ENCODE measurements at places on chromosomes 3 and 15.

GRCh38 chr3:119401503-119402440, 61.6 kb downstream of the TMEM39A start:
- no peak for DNase-seq

DNA sequence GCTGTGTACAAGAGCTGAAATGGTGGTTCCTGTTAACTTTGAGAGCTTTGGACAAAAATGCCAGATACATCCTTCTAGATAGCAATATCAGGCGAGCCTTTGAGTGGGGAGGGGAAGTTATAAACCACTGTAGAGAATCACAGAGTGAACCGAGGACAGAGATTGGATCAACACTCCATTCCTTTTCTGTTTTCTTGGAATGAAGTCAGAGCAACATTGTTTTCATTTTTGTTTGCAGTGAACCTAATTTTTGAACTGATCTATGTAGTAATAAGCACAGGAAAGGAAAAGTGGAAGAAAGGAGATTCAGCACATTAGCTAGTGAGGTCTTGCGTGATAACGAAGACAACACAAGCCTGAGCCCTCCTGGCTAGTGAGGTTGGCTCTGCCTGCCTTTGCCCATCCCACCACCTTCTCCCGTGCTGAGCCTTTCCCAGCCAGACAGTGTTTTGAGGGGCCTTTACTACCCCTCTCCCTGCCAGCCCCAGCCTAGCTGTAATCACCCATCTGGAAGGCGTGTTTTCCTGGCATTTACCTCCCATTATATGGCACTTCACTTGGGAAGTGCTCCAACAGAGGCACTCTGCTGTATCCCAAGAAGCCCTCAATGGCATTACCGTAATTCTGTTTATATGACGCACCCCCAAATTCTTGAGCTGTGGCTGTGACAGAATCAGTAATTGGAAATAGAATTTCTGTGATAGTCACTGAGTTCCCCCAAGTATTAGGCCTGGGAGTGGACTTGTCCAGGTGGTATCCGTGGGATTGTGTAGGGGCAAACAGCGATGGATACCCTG, 129.8 kb downstream of the CACNA1D start:
- DNase-seq: no peak

- no peak for DNase-seq
These were observed 159.7 kb downstream of the RSL24D1 start for GRCh38 chr15:55037071-55037470.

DNA sequence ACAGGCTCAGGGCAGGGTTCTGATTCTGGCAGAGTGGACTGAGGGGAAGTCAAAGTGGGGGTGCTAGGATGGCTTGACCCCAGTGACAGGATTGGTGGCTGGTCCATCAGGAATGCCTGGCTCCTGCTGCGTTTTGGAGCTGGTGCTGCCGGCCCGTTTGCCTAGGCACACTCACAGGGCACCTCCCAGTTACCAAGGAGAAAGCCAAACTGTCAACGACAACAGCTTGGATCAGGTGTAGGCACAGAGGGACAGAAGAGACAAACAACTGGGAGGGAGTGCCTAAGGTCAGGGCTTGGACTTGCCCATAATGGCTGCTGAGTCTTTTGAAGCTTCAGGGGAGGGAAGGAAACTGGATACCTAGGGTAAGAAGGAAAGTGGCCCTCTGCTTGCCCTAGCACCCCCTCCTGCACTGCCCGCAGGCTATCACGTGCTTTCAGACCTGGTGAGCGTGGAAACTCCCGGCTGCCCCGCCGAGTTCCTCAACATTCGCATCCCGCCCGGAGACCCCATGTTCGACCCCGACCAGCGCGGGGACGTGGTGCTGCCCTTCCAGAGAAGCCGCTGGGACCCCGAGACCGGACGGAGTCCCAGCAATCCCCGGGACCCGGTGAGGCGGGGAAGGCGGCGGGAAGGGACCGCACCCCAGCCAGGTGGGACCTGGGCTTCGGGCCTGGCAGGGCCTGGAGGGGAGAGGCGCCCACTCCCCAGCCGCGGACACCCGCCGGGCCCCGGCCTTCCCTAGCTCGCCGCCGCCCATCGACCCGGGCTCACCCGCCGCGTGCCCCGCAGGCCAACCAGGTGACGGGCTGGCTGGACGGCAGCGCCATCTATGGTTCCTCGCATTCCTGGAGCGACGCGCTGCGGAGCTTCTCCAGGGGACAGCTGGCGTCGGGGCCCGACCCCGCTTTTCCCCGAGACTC, 5.1 kb downstream of the DUOX1 start:
- no peak for DNase-seq

GRCh38 chr15:77629070-77630030, 3.4 kb downstream of the LINGO1 start:
- no peak for DNase-seq

DNA sequence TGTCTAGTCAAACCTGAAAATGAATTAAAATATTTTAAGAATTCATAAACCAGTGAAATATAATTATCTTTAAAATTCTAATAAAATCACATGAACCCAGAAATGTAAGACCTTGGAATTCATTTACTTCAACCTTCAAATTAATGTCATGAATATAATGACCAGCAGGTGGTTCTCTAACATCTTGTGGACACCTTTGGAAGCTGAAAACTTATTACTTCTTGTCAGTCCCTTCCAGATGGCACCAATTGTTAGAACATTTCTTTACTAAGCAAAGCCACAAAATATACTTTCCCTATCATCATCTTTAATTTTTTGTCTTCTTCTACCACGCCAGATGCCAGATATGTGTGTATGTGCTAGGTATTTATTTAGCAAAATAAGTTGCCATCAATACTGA, 240.0 kb downstream of the MBNL1 start:
- no peak for DNase-seq

DNA sequence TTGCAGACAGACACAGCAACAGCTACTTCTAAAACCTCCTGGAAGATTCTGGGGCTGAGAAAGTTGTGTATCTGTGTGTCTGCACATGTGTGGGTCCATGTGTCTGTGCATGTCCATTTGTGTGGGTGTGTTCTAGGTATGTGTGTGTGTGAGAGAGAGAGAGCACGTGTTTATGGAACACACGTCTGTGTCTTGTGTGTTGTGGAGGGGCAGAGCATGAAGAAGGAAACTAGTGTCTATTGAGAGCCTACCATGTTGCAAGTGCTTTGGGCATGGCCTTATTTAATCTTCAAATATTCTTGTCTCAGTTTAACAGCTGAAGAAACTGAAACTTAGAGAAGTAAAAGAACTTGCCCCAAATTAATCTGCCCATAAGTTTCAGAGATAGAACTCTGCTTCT, 327.5 kb downstream of the UACA start:
- no peak for DNase-seq

GRCh38 chr15:78193731-78194567, 40.4 kb downstream of the ACSBG1 start:
- no peak for DNase-seq

DNA sequence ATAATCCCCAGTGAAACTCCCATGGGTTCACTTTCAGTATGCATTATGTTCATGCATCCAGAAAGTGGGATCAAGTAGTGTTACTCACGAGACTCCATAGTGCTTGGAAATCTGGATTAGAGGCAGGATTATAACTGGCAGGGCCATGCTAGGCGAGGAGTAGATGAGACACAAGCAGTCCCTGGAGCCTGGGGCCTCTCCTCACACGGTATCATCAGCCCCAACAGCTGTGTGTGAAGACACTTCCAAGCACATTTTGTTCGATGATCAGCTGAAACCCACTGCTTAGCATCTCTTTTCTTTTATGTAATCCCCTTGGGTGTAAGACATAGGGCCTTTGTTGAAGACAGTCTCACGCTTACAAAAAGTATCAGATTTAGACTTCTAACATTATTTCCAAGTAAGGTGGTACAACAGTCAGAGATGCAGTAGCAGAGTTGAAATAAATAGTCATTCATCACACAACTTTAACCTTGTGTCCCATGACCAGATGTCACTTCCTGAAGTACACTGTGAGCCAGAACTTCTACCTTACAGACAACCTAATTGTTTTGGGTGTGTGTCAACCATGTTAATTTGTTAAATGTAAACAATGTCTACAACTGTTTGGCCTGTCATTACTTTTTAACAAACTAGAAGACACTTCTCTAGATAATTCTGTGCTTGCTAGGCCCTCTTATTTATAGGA, 116.9 kb downstream of the GADL1 start:
- DNase-seq: no peak

GRCh38 chr3:101898752-101899169, 49.4 kb downstream of the NFKBIZ start:
- no peak for DNase-seq

GRCh38 chr3:82100378-82100777, 338.9 kb upstream of the GBE1 start:
- no peak for DNase-seq

DNA sequence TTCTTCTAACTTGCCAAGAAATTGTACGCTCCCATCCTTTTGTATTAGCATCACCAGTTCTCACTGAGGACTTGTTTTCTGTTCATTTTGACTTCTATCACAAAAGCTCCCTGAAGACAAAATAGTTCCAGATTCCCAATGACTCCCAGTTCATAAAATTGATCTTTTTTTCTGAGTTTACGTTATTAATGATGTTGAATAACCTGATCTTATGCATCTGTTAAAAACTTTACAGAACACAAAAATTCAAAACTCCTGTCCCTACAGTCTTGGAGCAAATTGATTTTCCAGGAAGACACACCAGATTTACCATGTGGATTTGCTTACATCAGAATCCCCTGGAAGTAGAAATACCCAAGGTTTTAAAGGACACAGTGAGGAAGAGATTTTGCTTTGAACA, 8.3 kb upstream of the KCNMB2 start:
- DNase-seq: no peak

GRCh38 chr3:184240384-184241140, 8.2 kb downstream of the ALG3 start:
- DNase-seq: no peak

DNA sequence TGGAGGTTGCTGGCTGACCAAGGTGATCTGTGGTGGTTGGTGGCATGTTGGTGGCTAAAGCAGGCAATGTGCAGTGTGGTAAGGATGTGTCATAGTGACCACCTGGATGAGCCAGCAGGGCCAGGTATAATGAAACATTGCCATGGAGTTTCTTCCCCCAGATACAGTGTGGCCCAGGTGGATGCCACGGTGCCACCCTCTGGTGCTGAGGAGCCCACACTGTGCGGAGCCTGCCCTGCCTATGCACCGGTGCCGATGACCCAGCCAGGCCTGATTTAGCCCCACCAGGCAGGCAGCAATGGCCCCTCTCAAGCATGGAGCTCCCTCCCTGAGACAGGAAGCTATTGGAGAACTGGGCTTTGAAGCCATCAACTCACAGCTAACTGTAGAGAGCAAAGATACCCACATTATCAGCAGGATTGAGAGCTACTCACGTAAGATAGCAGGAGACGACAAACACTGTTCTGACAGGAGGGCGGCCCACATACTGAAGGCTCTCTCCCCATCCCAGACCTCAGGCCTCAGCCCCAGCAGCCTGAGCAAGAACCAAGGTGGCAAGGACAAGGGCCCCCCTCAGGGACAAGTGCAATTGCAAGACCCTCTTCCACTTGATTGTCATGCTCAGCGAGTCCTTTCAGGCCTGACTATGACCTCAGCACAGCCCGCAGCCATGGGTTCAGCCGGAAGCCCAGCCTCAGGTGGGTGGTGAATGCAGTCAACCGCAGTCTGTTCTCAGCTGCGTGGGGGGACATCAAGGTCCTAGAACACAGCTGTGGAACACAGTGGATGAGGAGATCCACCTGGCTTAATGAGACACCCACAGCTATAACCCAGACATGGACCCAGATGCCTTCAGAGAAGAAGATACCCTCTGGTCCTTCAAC, 82.8 kb upstream of the CDV3 start:
- DNase-seq: no peak

DNA sequence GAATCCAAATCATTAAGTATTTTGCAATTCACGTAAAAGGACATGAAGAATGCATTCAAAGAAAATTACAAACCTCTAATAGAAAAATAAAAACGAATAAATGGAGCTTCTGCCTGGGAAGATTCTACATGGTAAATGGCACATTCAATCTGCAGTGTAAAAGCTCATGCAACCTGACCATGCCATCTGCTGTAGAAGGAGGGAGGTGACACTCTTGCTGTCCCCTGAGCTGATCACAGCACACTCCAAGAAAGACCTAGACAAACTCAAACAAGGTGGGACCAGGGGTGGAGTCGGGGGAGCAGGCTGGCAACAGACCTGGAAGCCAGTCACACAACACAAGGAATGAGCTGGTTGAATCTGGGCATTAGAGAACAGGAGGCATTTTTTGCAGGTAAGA, 101.8 kb downstream of the BDH1 start:
- no peak for DNase-seq

DNA sequence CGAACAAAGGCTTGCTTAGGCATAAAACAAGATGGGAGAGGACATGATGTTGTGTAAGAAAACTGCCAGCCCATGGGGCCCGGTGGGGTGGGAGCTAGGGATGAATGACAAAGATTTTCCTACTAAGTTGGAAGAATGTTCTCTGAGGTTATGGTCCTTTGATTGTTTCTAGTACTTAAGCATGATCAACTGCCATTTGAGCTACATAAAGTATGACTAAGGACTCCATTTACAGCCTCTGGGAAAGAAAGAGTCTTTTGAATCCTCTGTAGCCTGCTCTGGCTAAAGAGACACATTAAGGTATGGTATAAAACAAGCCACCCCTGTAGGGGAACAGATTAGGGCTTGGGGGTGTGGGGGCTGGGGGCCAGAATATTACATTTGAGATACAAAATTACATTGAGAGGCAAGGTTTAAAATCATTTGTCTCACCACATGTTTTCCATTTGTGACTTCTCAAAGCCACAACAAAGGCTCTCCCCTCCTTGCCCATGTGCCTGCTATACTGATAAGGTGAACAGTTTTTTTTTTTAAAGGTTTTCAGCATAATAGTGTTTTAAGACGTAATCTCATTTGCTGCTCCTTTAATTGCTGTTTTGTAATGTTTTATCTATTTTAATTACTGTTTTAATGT, 323.4 kb downstream of the CHST2 start:
- DNase-seq: no peak

DNA sequence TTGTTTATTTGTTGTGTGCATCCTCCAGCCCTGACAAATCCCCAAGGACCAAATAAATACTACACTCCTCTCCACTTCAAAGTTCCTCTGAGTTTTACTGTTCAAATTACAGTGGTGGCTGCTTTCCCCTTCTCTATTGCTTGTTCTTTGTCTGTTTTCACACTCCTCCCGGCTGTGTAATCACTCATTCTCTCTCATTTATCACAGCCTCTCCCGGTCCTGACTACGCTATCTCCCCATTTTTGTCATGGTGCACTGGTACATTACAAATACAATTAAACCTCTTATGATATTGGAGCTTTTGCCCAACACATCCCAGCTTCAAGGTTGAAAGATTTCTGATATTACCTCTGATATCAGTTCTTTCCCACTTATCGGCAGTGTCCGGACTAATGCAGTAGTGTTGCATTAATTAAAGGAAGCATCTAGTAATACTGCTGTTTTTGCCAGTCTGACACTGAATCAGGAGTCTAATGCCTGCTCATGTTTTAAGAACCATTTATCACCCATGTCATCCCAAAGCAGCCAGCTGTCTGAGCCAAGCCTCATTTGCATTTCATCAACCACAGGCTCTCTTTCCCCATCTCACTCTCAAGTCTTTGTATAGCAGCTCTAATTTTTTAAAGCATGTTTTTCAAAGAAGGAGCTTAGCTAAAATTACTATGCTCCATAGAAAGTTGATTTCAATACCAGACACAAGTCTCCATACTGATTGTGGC, 740.5 kb downstream of the ROBO2 start:
- DNase-seq: no peak

Measured in AG09309 (cell line).